Epithelial cell of prostate (primary cell): ENCODE measurements at places on chromosomes 16 and 17.

DNA sequence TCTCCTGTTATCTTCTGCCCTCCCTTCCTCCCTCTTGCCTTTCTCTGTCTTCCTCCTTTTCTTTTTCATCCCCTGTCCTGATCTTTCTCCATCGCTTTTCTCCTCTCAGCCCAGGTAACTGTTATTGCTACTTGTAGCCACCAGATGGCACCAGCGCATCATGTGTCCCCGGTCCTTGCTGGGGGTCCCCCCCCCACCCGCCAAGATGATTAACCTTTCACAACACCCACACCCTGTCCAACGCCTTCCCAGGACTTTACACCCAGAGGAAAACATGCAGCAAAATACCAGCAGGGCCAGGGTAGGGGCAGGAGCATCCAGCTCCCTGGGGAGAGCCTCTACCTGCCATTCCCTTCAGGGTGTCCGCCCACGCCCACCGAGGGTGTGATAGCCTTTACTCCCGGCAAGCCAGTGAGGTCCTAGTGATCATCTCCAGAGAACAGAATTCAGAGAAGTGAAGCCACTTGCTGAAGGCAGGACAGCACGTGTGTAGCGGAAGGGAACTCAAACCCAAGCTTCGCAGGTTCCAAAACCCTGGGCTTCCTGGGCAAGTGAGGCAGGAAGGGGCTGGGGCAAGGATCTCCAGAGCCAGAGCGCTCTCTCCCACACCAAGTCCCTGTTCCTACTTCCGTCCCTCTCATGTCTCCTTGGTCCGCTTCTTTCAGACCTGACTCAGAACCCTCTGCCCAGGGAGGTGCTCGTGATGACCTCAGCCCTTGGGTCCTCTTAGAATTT is 13.4 kb upstream of the TAC4 start:
- no peak for DNase-seq

GRCh38 chr16:53626811-53627210 is 76.8 kb downstream of the RPGRIP1L start:
- DNase-seq = no peak

DNA sequence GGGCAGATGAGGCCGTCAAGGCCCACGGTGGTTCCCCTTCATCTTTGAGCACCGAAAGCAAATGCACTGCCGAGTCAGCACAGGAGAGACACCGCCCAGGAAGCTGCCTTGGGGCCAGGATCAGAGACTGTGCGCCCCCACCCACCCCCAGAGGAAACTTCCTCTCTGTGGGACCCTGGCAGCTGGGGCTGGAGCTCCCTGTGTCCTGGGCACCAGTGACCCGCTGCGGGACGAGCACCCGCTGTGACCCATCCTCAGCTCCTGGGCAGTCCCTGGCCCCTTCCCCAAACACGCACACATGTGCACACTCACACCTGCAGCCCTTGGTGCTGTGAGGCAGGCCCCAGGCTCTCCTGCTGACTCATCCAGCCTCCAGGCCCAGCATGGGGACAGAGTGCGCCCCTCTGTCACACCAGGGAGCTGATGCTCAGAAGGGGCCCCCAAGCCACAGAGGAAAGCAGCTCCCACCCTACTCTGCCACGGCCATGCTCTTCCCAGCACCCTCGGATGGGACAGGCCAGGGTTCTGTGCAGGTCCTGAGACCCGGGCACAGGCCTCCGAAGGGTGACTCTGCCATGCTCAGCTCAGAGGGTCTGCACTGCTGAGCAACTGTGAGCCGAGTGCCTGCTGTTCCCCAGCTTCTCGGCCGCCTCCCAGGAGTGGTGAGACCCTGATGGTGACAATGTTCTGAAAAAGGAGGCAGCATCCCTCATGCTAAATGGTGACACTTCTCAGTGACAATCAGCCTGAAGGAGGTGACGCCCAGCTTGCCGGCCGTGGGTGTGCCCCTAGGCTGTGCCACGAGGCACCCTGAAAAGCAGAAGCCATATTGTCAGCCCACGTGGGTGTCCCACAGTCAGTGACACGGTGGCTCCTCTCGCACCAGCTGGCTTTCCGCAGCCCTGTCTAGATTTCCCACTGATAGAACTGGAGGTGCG is 3.6 kb downstream of the PIEZO1 start:
- DNase-seq = no peak

GRCh38 chr16:84161037-84161436 is 15.9 kb downstream of the DNAAF1 start:
- no peak for DNase-seq

- no peak for DNase-seq
Observed at GRCh38 chr17:5592382-5592781, 8.1 kb upstream of the NLRP1 start.

DNA sequence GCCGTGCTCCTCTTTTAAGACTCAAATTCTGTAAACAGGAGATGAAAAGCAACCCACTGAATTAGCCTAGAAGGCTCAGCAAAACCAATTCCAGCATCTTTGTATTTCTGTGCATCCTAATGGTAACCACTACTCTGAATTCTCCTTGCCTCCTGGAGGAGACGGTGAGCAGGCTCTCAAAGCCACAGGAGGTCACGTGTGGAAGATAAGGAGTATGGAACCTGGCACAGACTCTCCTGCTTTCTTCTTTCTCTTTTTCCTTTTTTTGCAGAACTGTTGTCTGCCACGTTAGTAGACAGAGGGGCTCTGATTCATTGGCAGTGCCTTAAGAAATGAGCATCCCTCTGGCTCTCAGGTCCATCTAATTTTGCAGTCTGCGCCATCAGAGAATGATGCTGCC is 44.4 kb downstream of the VPS53 start:
- DNase-seq = no peak

GRCh38 chr17:751269-752001 is 629 bp downstream of the GEMIN4 start:
- DNase-seq = no peak

GRCh38 chr17:14080847-14081251 is 11.5 kb downstream of the COX10 start:
- DNase-seq = no peak

GRCh38 chr17:9266697-9267117 is 245.4 kb downstream of the NTN1 start:
- DNase-seq = no peak

DNA sequence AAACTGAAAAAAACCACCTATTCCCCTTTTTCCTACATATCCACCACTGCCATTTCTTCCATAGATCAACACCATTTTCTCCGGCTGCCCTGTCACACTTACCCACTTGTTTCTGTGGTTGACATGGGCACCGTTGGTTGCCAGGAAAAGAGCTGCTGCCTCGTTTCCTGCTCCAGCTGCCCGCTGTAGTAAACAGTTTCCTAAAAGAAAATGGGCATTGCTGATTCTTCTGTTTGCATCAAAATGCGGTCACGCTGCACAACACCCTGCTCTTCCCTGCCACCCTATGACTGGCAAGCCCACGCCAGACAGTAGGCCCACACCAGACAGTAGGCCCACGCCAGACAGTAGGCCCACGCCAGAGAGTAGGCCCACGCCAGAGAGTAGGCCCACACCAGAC is 46.3 kb downstream of the CYB5D2 start:
- no peak for DNase-seq

- no peak for DNase-seq
Observed at GRCh38 chr17:41284043-41284442, 8.5 kb downstream of the KRTAP9-7 start.

GRCh38 chr17:1546292-1546922 is 16.2 kb downstream of the PITPNA start:
- no peak for DNase-seq

GRCh38 chr17:81577278-81578000 is 25.3 kb upstream of the FAAP100 start:
- DNase-seq = no peak

- no peak for DNase-seq
Observed at GRCh38 chr16:4315186-4316107, at the start of gene GLIS2. Gene GLIS2, plus strand, starts transcription at chr16:4316067. Its CDS starts 16,214 bp downstream, at chr16:4332281.

DNA sequence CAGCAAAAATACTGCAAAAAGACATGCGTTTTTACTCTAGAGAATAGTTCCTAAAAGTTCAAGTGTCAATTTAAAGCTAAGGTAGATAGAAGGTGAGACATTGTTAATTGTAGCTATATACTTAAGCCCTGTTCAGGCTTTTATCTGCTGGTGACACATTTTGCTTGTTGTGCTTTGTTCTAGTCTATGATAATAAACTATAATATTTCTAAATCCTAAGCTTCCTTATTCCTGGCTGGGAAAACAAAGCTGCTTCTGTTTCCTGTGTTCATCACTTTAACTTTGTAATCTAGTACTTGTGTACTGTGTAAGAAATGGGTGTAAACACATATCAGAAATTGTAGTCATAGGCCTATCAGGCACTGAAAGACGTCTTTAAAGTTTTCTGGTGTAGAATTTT is 77.3 kb downstream of the EFCAB13 start:
- no peak for DNase-seq

DNA sequence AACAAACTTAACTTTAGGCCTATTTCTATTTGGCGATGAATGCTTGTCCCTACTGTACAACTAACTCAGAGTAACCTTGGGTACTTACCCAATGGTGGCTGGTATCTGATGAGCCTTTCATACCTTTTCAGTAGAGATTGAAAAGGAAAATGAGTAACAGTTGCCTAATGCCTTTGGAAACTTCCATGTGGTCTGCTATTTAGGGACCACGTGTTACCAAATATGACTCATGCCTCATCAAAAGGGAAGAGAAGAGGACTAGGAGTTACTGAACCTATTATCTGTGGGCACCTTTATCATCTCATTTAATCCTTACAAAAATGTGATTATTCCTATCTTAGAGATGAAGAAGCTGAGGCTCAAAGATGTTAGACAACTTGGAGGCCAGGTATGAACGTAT is 8.1 kb downstream of the MYOCD start:
- DNase-seq = peak; percentile 6

DNA sequence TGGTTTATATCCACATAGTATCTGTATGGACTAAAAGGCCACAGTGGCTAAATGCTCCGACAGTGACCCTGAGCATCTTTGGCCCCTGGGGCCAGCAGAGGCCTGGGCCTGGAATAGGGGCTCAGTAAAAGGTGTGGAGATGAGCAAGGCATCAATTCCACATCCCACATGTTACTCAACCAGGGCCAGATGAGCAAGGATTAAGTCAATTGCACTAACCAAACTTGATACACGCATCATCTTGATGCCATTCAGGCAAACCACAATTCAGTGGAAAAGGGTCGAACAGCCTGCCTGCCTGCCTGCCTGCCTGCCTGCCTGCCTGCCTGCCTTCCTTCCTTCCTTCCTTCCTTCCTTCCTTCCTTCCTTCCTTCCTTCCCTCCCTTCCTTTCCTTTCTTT is 53.5 kb upstream of the DNAJA2 start:
- no peak for DNase-seq

DNA sequence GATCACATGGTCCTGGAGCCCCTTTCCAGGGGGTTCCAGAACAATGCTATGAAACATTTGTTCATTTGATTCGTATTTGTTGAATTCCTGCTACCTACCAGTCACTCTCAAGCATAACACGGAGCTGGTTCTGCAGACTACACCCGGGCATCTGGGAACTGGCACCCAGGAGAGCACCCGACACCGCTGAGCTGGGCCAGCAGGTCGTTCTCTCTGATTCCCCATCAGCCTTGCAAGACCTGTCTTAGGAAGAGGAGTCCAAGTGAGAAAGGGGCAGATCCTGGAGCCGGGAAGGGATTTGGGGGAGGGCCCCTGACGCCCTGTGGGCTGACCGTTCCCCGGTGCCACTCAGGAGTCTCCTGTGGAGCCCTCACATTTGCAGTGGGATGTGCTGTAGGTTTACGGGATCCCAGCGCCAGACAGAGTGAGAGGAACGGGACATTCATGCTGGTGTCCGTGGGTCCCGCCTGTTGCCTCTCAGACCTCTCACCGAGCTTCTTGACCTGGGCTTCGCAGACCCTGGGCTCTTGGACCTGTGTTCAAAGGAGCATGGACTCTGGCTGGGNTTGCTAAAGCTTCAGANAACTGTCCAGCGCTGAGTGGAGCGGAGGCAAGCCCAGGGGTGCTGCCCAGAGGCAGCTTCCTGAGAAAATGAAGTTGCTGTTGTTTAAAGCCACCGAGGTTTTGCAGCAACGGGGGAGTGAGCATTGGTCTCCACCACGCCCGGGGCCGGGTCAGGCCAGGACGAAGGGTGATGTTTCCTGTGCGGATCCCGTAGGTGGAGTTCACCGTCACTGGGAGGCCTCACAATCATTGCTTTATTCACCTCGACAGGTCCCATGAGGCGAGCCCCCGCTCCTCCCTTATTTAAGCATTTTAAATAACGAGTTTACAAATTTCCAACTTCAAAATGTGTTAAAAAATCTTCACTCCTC is 49.2 kb downstream of the METRNL start:
- DNase-seq = no peak

DNA sequence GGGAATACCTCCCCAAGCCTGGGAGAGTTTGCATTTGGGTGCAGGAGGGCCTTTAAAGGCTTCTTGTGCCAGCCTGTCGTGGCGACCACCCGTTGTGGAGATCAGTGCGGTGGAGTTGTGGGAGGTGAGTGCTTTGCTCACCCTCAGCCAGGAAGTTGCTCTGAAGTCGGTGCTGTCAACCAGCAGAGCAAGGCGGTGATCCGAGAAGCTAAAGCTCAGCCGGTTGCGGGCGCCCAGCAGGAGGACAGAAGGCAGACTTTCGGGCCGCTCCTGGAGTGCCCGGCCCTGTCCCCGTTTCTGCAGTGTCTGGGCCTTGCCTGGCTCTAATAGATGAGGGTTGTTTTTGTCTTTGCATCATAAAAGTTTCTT is 1.4 kb downstream of the UBE2I start:
- no peak for DNase-seq

DNA sequence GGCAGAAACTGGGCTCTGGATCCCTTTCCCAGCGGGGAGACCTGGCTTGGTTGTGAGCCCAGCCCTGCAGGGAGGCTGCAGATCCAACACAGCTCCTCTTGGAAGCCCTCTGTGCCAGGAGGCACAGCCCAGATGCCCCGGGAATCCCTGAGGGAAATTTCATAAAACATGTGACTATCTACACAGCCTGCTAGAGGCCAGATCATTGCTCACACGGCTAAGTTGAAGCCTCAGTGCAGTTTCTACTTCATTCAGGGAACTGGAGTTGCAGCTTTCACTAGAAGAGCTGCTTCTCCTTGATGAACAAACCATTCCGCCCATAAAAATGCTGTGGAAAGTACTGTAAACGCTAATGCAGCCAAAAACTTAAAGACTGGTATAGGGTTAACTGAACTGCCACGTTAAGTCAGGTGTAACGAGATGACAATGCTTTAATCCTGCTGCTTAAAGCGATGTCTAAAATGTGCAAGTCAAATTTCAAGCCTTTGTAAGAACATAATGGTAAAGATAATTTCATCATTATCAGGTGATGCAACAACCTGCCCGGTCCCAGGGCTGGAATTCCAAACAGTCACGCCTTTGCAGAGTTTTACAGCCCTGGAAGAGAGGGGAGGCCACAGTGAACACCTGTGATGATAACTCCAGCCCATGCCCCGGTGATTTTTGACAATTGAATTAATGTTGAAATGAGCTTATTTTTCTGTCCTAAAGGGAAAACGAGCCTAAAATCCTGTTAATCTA is 172.5 kb downstream of the ZFHX3 start:
- DNase-seq = no peak

- DNase-seq = peak; percentile 18
Observed at GRCh38 chr17:62565817-62566216, 61.7 kb upstream of the MRC2 start.

DNA sequence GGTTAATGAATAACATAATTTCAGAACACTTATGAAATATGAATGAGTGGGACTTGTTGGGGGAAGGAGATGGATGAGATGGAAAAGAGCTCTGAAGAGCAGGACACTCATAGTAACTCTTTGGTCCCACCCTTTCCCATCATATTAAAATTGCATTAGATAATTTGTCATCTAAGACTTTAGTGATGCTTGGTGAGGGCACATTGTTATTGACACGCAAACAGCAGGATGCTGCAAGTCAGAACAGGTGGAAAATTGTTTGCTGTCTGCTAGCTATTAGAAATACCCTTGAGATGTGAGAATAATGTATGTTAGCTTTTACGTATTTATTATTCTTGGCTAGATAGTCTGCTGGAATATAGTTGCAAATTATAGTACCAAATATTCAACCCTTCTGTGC is 75.7 kb downstream of the TANC2 start:
- DNase-seq = peak; percentile 40
